ENCODE measurements at places on chromosomes 12 and 14.

DNA sequence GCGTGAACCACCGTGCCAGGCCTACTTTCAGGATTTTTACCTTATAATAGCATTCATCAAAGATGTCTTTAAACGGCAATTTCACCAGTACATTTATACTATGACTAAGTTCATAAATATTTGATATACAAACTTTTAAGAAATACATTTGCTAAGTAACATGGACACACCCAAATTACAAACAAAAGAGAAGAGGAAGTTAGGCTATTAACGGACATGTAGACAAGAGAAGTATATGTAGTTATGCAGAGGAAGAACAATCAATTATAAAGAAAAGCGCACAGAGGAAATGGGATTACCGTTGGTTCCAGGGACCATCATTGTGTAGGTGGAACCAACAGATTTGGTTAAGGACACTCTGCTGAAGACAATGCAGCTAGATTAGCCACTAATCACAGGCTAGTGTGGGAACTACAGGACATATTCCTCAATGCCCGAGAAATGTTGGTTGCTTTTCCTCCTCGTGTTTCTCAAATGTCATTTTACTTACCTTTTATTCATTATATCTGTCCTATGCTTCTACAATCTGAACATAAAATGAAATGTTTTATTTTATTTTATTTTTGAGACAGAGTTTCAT, 24.0 kb upstream of the PKP2 start:
- DNase-seq = no peak

GRCh38 chr12:54975272-54975671, 9.3 kb downstream of the TESPA1 start:
- no peak for DNase-seq

DNA sequence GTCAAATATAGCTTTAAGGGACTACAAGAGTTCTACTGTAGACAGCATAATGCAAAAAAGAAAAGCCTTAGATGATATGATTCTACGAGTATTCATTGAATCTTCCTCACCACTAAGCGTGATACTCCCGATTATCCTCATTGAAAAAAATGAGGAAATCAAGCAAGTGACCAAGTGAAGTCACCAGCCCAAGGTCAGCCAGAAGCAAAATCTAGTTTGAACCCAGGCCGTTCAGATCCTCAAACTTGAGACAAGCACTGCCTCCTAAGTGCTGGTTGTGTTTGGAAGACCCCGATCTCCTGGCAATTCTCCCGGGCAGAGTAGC, 845 bp downstream of the GIT2 start:
- DNase-seq = no peak

GRCh38 chr12:53338017-53338416, 1.9 kb upstream of the SP7 start:
- no peak for DNase-seq

DNA sequence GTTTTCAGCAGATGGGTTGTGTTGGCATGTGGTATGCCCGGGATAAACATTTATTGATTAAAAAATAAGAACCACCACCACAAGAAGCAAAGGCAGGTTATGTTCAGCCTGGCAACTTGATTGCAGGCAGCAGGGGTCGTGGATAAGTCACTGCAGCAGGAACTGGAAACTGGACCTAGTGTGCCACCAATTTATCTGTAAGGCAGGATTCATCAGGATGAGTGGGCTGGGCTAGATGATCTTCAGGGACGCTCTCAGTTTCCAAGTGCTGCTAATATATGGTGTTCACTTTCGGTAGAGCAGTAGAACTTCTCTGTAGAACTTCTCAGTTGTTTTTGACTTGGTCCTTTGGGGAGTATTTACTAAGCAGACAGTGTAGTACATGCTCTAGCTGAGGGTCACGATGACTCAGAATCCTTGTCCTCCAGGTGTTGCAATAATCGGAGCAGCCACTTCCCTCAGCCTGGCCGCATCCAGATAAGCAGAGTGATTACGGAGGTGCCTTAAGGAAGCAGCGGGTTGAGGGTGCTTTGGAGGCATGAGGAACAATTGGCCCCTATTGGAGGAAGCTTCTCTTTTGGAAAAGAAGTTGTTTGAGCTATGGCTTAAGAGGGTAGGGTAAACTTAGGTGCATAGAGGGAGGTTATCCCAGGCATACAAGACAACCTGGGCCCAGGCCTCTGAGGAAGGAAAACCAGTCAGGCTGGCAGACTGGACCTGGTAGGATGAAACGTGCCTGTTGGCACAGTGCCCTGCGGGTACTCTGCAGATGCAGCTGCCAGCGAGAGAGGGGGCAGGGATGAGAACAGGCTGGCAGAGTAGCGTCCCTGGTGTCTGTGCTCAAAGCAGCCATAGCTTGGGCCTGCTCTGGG, 104.0 kb downstream of the GPR135 start:
- peak; percentile 69 for DNase-seq

DNA sequence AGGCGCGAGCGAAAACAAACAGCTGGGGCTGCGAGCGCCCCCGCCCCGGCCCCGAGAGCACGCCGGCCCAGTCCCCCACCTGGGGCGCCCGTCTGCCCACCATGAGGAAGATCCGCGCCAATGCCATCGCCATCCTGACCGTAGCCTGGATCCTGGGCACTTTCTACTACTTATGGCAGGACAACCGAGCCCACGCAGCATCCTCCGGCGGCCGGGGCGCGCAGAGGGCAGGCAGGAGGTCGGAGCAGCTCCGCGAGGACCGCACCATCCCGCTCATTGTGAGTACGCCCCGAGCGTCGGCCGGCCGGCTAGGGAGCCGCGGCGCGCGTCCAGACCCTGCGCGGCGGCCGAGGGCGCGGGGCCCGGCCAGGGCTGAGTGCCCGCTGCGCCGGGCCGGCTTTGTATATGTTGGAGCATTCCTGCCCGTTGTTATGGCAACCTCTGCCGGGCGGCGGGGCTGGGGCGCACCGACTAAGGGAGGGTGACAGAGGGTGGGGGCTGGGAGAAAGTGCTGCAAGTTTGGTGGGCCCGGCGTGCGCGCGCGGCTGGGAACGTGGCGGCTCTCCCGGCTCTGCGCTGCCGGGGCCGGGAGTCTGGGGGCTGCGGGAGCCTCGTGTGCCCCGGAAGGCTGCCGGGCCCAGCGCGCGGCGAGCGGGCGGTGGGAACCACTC, 367 bp downstream of the GALNT16 start:
- no peak for DNase-seq

- DNase-seq = no peak
These were observed 96.6 kb upstream of the SLC35F4 start for GRCh38 chr14:57962325-57963035.

DNA sequence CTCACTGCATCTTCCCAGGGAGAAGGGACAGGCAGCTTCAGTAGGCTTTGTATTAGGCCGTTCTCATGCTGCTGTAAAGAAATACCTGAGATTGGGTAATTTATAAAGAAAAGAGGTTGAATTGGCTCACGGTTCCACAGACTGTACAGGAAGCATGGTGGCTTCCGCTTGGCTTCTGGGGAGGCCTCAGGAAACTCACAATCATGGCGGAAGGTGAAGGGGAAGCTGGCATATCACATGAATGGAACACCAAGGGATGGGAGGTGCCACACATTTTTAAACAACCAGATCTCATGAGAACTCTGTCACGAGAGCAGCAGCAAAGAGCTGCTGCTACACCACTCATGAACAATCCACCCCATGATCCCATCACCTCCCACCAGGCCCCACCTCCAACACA, 182.2 kb upstream of the SFSWAP start:
- no peak for DNase-seq

GRCh38 chr14:100341301-100342031, 18.3 kb downstream of the SLC25A47 start:
- DNase-seq = peak; percentile 42

DNA sequence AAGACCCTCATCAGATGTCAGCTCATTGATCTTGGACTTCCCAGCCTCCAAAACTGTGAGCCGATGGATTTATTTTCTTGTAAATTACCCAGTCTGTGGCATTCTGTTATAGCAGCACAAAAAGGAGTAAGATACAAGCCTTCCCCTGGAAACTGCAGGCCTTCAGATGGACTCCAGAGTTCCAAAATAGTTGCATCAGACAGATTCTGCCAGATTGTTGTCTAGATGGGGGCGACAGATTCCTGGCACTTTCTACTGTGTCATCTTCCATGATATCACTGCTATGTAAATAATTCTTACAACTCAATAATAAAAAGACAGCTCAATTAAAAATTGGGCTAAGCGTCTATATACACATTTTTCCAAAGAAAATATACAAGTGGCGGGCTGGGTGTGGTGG, 17.2 kb upstream of the MARK3 start:
- no peak for DNase-seq

DNA sequence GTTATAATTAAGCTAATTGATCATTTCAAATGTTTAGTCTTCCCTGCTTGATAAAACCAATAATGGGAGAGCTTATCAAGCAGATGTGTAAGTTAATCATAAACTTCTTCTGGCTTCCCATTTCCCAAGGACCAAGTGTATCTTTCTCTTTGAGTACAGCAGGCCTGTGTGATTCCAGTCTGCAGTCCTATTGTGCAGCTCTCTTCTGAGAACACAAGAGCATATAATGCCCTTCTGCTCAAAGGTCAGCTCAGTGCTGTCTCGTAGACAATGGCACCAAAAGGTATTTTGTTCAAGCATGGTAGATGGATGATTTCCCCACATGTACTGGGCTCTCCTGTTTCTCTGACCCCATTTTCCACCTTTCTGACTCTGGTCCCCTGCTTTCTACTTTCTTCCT, 101.8 kb upstream of the DYRK2 start:
- DNase-seq = no peak

DNA sequence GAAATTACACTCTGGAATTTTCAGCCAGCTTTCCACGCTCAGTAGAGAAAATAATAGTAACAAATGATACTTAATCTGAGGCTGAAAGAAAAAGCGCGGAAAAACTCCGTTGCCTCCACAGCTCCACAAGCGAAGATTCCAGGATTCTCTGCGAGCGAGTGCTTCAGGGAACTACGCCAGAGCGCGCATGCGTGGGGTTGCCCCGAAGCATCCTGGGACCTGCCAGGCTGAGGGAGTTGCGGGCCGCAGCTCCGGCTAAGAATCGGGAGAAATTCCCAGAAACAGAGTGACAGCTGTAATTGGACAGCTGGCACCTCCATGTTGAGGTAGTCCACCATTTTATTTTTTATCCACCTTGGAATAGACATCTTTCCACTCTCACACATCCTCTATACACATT, 12.0 kb upstream of the TTC5 start:
- DNase-seq = no peak

DNA sequence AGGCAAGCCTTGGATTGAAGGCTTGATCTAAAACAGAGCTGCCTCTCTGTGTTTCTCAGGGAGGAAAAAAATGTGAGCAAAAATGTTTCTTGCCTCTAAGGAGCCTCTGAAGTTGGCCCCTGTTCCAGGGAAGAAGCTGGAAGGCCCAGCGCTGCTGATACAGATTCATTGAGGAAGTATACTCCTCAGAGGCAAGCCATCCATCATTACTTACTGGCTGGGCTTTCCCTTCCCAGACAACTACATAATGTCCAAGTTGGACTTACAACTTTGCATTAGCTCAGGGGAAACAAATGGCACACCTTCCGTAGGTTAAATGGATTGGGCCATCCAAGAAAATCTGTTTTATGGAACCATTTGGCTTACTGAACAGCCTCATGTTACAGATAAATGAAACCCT, 263.7 kb upstream of the SEL1L start:
- no peak for DNase-seq

GRCh38 chr12:67911789-67912188, 77.5 kb upstream of the IFNG-AS1 start:
- DNase-seq = no peak

DNA sequence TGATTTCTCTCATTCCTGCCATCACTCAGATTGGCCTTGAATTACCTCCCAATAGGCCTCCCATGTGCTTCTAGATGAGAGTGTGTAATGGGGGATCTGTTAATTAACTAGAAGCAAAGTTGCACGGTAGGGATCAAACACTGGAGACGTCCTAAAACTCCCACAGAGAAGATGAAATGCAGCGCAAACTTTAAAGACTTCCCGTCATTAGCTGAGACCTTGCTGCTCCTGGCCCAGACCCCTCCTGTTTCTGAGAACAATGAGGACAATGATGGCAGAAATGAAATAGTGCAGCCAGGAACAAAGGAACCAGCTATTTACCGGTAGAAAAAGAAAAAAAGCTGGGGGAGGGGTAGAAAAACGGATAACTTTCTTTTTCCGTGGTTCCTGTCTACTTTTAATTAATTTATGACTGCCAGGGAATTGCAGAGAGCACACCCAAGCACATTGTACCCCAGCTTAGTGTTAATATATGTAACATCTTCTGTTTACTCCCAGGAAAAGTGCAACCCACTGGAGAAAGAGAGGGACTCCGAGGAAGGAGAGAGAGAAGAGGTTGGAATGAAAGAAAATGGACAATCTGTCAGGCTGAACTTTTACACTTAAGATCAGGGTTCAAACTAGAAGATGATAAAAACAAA, 280.7 kb upstream of the SOX5 start:
- no peak for DNase-seq
